Pancreas (tissue), 10 donors: ENCODE measurements at places on chromosomes 1 and 21.

GRCh38 chr1:63731117-63732043 is 42.4 kb upstream of the ROR1 start:
- DNase-seq: no peak

GRCh38 chr1:66552829-66553228 is 18.9 kb downstream of the SGIP1 start:
- DNase-seq: no peak

DNA sequence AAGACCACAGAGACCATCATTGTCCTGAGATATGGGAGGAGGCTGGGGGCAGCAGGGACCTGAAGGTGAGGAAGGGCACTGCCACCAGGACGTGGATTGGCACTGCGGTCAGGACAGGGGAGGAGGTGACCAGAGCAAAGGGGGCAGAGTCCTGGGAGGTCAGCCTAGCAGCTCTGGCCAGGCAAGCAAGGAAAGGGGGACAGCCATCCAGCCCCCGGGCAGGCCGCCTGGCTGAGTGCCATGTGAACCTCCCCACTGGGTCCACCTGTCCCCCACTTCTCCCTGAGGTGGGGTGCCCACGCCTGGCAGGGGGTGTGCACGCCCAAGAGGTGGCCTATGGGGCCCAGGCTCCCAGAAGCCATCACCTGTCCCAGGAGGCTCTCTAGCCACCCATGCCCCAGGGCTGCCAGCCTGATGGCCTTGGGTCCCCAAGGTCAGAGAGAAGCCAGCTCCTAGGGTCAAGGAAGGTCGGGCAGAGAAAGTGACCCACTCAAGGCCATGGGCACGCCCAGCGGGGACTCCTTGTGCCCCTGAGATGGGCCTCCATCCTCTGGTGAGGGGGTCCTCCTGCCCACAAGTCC is 17.6 kb upstream of the PTTG1IP start:
- no peak for DNase-seq

- DNase-seq: no peak
Observed at GRCh38 chr1:115365738-115366137, 27.7 kb upstream of the NGF start.

DNA sequence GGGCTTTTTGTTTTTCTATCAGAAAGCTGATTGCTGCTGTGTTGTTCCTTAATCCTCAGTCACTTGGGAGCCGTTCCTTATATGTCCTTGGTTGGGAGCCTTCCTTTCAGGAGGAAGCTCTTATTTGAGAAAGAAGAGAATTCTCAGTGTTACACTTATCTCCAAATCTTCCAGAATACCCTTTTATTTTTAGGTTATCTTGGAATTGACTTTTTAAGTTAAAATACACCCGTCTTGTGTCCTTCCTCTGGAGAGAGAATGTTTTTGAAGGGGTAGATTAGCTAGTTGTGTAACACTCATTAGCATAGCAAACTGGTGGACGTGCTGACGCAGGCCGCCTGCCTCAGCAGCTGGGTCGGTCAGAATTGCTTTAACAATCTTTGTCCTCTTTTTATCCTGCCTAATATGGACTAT is 42.1 kb downstream of the LRRC8B start:
- peak; percentile 29 for DNase-seq

GRCh38 chr1:112332176-112333150 is 63.6 kb upstream of the CTTNBP2NL start:
- DNase-seq: no peak

DNA sequence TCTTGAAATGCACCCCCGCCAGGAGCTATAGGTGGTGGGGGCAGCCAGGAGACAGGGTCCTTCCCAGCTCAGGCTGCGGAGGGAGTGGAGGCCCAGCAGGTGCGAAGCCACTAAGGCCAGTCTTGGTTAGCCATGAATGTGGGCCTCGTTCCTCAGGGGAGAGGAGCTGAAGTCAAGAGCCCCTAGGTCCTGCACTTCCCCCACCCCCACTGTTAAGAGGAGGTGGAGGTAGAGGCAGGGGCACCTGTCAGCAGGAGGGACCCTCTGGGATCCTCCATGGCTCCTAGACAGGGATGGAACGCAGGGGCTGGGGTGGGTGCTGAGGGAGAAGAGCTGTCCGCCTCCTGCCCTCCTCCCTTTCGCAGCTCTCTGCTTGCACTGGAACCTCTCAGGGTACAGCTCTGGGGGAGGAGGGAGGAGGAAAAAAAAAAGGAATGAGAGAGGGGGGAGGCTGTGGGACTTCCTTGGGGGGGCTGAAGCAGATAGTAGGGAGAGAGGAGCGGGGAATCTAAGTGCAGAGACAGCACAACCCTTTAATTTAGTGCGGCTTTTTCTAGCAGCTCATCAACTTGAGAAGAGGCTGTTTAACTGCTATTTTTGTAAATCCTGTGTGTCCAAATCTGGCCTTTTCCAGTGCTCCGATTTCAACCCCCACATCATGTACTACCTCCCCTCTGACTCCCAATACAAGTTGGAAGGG is 37.0 kb downstream of the MATN1 start:
- no peak for DNase-seq

GRCh38 chr1:19239876-19240275 is 11.4 kb downstream of the EMC1 start:
- DNase-seq: no peak

GRCh38 chr1:21220815-21221214 is 44.1 kb upstream of the EIF4G3 start:
- no peak for DNase-seq

DNA sequence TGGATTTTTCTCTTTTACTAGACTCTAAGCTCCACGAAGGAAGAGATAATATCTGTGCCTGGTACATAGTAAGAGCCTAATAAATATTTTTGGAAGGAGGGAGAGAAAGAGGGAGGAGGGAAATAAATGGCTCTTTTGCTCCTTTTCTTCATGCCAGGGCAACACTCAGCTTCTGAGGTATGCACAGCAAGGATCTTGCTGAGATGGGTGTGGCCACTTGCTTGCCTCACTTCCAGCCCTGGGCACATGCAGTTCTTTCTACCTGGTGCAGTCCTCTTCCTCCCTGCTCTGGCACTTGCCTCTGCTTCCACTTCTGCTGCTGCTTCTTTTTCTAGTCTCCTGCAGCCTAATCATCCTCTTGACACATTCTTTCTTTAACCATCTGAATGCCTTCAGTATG is 148.1 kb downstream of the FGGY start:
- no peak for DNase-seq

- no peak for DNase-seq
Observed at GRCh38 chr1:178784131-178784536, 59.1 kb downstream of the RALGPS2 start.

DNA sequence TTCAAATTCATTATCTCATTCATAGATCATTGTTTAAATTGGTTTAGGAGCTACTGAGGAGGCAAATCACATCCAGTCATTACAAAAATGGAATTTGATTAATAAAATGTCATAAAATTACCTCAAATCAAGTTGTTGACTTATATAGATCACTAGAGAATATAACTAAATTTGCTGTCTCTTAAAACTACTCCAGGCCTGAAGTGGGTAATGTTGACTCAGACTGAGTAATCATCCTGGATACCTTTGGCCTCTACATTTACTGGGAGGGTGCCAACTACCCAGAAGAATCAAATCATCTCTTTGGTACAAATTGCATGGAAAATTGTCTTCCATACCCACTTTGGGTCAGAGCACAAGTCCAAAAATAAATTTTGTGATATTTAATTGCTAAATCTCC is 191.2 kb upstream of the GREM2 start:
- DNase-seq: no peak

GRCh38 chr21:46163380-46163779 is 8.0 kb upstream of the FTCD start:
- DNase-seq: no peak

DNA sequence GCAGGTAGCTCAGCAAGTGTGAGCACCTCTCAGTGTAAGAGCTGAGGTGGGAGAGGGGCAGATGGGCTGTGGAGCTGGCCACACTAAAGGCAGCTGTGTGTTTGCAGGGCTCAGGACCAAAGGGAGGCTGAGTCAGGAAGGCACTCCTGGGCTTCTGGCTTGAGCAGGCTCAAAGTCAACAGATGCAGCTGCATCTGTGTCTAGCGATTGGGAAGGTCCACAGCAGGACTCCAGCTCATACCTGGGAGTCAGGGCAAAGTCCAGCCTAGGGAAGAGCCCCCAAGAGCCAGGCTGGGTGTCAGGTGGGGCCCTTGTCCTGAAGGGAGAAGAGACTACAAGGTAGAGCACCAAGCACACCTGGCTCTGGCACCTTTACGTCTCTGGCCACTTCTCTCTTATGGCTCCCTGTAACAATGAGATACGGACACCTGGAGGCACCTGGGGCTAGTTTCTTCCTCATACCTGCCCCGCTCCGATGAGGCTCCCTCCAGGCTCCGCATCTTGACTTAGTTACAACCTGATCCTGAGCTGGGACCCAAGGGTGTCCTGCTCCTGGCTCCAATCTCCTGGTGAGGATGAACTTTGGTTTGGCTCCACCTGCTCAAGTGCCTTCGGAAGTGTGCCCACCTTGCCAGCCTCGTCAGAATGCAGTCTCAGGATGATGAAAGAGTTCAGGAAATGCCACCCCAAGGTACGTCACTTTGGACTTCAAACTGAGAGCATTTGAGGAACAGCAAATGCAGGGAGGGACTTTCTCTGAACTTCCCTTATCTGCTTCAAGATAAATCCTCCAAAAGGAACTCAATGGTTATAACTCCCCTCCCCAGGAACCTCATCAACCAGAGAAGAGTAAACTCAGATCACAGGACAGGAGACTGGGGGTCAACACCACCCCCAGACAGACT is 21.5 kb upstream of the SLC2A1 start:
- no peak for DNase-seq

GRCh38 chr1:195851804-195852203 is 756.4 kb downstream of the KCNT2 start:
- no peak for DNase-seq

DNA sequence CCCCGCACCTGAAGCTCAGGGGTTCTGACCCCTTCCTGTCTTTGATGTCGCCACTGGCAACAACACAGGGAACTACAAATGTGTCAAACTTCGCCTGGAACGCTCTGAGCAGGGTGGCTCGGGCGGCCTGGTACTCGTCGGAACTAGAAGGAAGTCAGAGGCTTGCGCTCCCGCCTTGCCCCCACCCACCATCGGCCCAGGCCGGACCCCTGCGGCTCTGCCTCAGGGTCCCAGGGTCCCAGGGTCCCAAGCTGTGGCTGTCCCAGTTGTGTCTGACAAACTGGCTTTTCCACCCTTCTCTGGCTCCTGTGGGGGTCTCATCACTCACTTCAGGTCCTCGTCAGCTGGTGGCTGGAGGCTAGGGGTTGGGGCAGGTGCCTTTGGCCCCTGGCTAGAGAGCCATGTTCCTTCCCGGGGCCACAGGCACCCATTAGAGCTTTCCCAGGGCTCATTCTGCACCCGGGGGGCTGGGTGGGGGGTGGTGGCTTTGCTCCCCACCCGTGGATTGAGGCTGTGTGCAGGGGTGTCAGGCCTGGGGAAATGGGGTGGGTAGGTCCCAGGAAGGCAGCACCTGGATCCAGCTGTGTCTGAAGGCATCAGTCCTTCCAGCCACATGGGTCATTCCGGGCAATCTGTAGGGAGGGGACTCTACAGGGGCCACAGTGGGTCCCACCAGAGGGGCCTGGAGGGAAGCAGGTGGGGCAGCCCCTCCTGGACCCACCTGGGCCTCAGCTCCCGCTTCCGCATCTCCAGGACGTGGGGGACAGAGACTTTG is 8.0 kb upstream of the TMEM52 start:
- DNase-seq: peak; percentile 78

DNA sequence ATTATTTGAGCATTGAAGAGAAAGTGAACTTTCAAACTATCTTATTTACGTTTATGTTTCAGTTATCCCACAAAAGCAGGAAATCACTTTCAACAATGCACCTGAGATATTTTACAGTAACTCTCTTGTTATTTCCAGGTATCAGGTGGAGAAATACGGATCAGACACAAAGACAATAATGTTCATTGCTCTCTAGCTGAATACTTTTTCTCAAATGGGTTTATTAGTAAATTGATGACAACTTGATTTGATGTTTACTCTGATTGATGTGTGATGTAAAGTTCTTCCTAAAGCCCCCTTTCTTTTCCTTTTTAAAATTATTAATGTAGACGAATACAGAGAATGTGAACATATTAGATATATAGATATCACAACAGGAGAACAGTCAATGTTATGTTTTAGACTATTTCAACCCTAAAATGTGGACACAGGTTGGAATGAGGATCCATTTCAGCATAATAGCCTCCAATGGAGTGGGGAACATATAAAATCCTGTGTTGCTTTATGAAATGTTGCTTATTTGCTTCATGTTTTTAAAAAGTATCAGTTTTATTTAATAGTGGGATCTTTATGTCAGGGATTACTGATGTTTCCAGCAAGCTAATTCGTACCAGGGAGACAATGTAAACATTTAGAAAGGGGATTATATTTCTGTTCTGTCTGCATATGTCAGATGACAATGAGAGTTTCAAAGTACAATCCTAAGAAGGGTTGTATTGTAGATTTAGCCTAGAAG is 1522.3 kb upstream of the TPTE start:
- DNase-seq: no peak

- DNase-seq: no peak
Observed at GRCh38 chr21:25845729-25846256, 111.0 kb downstream of the GABPA start.

DNA sequence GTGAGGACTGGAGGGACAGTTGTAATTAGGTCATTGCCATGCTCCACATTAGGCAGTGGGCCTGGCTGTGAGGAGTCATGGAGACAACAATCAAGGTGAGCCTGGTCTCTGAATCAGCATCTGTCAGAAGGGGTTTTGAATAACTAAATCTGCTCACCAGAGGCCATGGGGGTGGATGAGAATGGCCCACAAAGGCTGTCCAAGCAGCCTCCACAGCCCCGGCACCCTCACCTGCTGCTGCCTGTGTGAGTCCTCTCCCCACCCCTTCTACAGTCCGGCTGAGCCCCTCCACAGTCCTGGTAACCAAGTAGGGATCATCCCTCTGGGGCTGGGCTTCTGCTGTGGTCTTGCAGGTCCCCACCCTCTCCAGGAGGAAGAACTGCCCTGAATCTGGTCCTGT is 2.3 kb downstream of the DPT start:
- no peak for DNase-seq

DNA sequence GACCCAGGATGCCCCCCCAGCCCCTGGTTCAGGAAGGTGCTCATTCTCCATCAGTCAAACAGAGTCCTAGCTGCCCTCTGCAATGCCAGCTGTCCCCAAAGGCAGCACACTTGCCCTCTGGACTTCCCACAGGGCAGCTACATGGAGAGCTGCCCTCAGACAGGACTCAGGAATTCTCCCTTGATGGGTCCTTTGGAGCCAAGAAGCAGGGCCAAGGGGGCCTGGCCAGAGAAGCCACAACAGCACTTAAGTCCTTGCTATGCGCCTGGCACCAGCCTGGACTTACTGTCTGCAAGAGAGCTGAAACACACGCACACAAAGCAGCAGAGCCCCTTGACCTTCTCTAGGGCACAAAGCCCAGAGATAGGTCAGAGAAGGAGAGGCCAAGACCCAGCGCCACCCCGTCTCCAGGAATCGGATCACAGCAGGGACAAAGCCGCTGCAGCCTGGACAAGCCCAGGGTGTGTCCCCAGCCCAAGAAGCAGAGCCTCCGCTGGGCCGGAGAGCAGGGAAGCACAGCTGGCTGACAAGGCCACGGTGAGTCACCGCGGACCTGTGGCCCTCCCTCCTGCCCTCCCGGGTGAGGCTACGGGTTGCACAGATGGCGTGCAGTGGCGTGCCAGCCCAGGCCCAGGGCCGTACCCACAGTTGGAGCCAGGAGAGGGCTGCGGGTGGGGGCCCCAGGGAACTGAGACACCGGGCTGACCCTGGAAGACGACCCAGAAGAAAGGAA is 1.7 kb downstream of the WNT9A start:
- DNase-seq: peak; percentile 93
